ENCODE measurements at places on chromosomes 1 and 21.

DNA sequence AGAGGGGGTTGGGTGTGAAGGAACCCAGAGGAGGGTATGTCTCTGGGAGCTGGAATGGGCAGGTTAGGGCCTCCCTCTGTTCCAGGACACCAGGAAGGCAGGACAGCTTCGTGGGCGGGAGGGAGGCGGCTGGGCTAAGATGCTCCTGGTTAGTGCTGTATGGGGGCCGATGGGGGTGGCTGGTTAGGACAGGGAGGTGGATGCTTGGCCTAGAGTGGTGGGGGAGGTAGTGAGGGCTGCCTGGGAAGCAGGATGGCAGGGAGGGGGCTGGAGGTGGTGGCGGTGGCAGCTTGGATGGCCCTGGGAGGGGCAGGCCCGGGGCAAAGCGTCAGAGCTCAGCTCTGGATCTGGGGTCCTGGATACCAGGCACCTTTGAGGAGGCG is 6.2 kb upstream of the MMP23B start:
- DNase-seq, result no peak

- DNase-seq, result no peak
These were observed 22.5 kb downstream of the EFCAB7 start for GRCh38 chr1:63545780-63546179.

DNA sequence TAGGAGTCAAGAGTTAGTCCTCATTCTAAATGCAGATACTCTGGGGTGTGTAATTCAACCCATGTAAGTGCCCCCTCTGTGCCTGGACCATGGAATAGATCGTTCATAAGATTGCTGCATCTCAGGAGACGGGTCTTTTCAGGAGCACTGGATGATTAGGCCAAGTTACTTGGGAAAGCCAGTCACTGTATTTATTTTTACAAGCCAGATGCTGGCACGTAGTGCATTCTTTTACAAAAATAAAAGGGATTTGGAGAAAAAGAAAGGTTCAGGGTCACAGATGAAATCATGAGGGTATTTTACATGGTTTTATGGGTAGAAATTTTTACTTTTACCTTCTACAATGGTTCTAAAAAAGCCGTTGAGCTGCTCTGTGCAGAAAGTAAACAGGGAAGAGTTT is 102.6 kb upstream of the UBE2U start:
- no peak for DNase-seq

- DNase-seq, result no peak
These were observed 613.9 kb downstream of the PTPRU start for GRCh38 chr1:29849991-29850757.

- no peak for DNase-seq
These were observed 108.6 kb downstream of the OLFML2B start for GRCh38 chr1:161915051-161915503.

DNA sequence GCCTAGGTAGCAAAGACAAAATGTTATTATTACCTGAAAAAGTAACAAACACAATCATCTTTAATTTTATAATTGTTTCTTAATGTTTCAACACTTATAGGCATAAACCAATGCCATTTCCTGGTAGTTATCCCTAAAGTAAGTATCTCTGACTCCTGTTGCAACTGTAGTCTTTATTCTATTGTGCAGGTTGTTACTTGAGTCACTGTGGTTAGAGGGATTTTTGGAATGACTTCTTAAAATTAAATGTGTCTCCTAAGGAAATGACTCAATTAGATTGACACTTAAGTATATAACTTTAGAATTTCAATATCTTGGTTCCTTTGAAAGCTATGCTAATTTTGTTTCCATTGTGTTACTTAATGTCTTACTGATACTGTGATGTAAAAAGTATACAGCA is 143.9 kb downstream of the PHTF1 start:
- no peak for DNase-seq

GRCh38 chr1:39657402-39657801 is 14.5 kb downstream of the NT5C1A start:
- no peak for DNase-seq

GRCh38 chr1:57712846-57713245 is 289.0 kb upstream of the DAB1 start:
- no peak for DNase-seq
